ENCODE measurements at places on chromosomes 4 and X.
A peak's percentile ranks its signal among the peaks of the same experiment; 100 is the strongest.

- DNase-seq: no peak
These were observed 98.2 kb upstream of the NRK start for GRCh38 chrX:105723966-105724735.

GRCh38 chr4:53478671-53479456 is 101.4 kb downstream of the FIP1L1 start:
- no peak for DNase-seq

GRCh38 chrX:43618366-43619205 is 37.5 kb upstream of the MAOA start:
- no peak for DNase-seq

- DNase-seq: peak; percentile 69
These were observed 65.5 kb upstream of the TRIM2 start for GRCh38 chr4:153138736-153139135.

DNA sequence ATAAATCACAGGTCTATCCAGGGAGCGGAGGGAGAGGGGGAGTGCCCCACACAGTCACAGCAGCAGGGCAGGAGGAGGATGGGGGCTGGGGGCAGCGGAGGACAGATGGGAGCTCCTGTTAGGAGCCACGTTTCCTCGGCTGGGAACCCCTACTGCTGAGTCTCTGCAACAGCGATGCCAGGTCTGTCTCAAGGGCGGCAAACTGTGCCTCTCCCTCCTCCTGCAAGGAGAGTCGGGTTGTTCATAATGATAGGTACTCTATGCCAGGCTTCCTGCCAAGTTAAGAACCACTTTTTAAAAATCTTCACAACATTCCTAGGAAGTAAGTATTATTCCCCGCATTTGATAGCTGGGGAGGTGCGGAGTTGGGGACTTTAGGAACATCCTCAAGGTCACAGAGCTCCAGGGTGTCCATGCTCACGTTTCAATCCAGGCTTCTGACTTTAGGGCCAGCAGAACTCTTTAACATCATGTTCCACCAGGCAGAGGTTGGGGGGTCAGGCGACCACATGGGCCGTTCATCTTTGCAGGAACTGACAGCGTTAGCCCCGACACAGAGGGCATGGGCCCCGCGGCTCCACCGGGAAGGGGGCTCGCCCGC is 98.3 kb upstream of the MAML3 start:
- DNase-seq: no peak

- no peak for DNase-seq
These were observed 10.9 kb downstream of the PITX2 start for GRCh38 chr4:110611968-110612447.

DNA sequence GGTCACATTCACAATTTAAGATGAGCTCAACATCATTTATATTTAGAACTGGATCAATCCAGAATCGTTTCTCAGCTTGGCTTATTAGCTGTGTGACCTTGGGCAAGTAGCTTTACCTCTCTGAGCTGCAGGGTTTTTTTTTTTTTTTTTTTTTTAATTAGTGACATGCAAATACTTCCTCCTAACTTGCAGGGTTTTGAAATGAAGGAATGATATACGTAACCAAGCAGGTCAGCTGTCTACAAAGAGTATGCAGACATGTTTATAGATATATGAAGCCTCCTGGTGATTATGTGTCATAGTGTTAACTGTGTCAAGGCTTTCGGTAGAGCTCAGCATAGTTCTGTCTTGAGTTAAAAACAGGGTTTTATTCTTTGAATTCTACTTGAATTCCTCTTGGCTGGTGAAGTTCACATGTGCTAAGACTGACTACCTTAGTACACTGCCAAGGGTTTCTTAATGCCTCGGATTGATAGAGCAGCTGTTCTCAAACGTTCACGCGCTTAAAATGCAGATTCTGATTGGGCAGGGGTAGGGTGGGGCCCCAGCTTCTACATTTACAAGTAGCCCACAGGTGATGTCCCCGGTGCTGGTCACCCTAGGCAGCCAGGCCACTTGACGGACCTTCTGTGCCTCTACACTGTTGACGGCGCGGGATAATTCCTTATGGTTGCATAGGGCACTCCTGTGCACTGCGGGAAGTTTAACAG is 654 bp upstream of the STS start:
- DNase-seq: peak; percentile 26

DNA sequence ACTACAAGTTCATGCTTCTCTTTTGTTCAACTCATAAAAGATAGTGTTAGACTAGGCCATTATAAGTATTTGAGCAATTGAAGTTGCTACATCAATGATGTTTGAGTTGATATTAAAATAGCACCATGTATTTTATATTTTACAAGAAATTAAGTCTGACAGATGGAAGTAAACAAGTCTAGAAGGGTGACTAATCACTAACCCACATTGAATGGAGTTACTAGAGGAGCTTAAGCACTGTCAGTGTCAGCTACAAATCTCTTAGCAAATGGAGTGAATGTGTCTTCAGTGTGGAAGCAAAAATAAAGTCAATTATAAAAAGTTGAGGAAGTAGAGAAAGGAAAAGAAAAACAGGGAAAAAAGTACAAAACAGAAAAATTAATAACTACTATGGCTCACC is 592.5 kb downstream of the PCDH18 start:
- DNase-seq: no peak

GRCh38 chrX:1172496-1172895 is 40.0 kb downstream of the CRLF2 start:
- no peak for DNase-seq
